ENCODE measurements at places on chromosomes 2 and 18.

- DNase-seq, result no peak
These were observed 14.6 kb downstream of the RAB31 start for GRCh38 chr18:9722691-9723090.

DNA sequence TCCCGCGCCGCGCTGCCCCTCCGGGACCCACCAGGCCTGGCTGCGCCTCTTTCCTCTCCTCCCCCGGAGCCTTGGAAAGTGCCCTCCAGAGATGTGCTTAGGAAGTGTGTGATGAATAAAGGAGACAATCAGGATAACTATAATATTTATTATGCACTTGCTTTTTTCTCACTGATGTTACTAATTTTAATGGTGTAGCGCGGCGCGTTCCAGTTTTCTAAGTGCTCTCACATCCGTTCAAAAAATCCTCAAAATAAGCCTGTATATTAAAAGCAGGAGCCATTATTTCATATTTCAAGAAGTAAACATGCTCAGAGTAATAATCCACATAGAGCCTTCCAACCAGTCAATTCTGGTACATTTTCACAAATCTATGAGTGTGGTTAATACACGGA is 941 bp upstream of the MPPE1 start:
- DNase-seq, result no peak

- DNase-seq, result no peak
These were observed 134.1 kb upstream of the CXCR4 start for GRCh38 chr2:136251885-136252585.

GRCh38 chr2:240559286-240559685 is 871 bp upstream of the DUSP28 start:
- no peak for DNase-seq

DNA sequence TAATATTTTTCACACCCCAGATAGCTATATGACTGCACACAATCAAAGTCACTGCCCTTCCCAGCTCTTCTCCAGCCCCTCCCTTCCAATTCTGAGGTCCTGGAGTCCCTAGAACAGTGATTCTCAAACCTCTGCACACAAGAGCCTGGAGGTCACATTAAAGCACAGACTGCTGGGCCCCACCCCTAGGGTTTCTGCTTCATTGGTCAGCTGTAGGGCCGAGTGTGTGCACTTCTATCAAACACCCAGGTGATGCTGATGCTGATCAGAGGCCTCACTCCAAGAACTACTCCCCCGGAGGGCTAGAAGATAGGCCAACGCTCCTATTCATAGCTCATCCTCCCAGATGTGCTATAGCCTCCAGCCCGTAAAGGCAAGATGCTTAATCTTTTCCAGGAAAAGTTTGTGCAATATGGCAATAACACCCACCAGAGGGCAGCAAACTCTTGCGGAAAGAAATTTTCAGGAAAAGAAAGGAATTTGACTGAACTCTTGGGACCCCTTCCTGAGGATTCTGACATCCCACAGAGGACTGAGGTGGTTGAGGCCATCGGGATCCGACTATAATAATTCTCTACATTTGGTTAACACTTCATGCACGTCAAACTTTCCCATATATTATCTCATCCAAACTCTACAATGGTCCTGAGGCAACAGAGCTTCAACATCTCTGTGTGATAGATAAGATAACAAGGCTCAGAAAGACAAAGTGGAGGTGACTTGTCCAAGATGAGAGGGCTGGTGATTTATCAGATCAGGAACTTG is 194.2 kb upstream of the PKDCC start:
- DNase-seq, result no peak

DNA sequence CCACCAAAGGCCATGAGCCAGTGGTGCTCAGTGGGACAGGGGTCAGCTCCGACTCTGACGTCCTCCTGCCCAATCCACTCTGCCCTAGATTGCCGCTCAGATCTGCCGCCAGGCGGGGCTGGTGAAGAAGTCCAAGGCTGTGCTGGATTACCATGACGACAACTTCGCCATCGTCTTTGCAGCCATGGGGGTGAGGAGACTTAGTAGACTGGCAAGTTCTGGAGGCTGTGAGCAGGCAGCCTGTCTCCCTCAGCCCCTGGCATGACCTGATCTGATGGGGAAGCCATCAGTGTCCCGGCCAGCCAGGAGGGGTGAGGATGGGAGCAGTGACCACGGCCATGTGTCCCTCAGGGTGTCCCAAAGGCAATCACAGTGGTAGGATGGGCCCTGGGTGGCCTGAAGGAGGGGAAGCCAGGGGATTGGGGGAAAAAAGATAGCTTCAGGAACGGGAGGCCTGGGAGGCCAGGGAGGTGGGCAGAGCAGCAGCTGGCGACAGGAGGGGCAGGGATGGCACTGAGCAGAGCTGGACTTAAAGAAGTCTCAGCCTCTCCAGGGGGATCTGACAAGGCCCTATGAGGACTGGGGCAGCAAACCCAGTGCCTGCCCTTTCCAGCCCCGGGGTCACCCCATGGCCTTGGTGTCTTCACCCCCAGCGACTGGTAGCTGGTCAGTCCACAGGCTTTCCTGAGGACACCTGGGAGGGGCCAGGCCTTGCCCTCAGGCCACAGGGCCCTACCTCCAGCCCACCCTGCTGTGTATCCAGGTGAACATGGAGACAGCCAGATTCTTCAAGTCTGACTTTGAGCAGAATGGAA is 17.4 kb upstream of the ANKRD53 start:
- no peak for DNase-seq

- DNase-seq, result no peak
These were observed 153.1 kb downstream of the INO80D start for GRCh38 chr2:205932861-205933260.

DNA sequence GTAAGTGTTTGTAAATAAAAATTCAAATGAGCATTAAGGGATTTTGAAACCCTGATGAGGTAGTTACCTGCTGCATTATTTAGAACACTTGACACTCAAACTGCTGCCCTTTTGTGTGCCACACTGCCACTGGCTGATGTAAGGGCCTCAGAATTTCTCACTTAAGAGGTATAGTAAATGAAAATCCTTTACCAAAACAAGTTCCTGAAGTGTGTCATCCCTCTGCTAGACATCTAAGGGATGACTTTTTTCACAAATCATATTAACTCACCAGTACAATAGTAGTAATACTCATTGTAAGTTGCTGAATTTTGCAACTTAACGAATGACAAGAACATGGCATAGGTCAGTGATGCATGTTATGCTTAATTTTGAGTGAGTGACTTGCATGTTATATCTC is 274.9 kb upstream of the UBE2E3 start:
- DNase-seq, result no peak

- no peak for DNase-seq
These were observed 1419.1 kb upstream of the NXPH2 start for GRCh38 chr2:140199312-140199711.

DNA sequence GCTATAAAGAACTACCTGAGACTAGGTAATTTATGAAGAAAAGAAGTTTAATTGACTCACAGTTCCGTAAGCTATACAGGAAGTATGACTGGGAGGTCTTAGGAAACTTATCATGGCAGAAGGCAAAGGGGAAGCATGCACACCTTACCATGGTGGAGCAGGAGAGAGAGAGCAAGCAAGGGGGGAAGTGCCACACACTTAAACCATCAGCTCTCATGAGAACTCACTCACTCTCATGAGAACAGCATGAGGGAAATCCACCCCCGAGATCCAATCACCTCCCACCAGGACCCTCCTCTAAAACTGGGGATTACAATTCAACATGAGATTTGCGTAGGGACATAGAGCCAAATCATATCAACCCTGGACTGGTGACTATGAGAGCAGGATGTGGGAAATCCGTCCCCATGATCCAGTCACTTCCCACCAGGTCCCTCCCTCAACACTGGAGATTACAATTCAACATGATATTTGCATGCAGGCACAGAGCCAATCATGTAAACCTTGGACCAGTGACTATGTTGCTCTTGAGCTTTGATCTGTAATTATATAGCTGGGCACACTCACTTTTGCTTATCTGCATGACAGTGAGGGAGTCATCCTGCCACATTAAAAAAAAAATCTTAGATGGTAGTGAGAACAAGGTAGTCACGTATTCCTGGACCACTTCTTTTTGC is 12.9 kb downstream of the ADAM23 start:
- DNase-seq, result no peak

GRCh38 chr2:27379836-27380625 is 503 bp downstream of the ZNF513 start:
- DNase-seq, result no peak

GRCh38 chr2:70473101-70473722 is 80.4 kb downstream of the TGFA start:
- DNase-seq, result no peak

DNA sequence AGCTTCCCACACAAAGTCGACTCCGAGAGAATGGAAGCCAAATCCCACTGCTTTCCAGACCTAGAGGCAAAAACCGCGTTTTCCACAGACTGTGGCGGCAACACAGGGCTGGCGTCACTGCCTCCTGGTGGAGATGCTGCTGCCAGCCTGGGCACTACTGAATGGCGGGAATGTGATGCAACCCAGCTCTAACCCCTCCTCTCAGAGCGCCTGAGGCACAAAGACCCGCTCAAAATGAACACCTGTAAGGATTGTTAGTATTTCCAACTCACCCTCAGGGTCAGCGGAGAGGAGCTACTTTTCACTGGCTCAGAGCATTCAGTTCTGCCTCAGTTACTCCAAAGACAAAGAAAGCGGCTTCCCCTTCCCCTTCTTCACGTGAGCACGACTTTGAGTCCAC is 548.0 kb upstream of the SALL3 start:
- no peak for DNase-seq

- DNase-seq, result no peak
These were observed 53.7 kb downstream of the THUMPD2 start for GRCh38 chr2:39725401-39725800.

DNA sequence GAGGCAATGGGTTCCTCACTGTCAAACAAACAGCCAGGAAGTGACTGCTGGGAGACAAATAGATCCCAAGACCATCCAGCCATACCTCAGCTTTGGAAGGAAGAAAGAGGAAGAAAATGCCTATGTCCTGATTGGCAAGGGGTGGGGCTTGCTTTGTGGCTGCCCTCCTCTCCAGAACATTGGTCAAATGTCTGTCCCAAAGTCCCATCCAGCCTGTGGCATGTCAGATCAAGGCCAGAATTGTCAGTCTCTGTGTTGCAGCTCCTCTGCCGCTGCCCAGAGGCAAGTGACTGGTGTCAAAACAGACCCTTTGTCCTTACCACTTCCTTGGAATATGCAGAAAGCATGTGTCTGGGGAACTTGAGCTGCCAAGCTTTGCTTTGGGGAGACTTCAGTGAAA is 63.0 kb upstream of the SMAD2 start:
- no peak for DNase-seq

- DNase-seq, result no peak
These were observed 378.4 kb upstream of the HNRNPA3 start for GRCh38 chr2:176834226-176834625.

GRCh38 chr2:153823880-153824279 is 47.8 kb upstream of the GALNT13 start:
- DNase-seq, result no peak

GRCh38 chr2:223759569-223760430 is 77.6 kb downstream of the AP1S3 start:
- no peak for DNase-seq

GRCh38 chr18:21656402-21656801 is 44.3 kb downstream of the SNRPD1 start:
- DNase-seq, result no peak

DNA sequence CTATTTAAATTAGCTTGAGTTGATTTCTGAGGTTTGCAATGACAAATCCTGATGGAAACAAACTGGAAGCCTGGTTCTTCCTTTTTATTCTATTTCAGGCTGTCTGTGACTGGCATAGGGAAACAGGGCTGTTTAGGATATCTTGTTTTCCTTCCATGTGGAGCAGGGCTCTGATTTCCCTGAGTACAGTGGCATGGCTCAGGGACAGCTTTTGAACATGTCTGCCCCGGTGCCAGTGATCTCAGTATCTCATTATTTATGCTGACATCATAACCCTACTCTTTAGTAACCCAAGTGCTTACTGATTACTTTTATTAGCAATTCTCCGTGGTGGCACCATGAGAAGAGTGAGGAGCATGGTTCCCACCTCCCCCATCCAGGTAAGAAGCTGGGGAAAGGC is 720.3 kb downstream of the GALR1 start:
- no peak for DNase-seq

DNA sequence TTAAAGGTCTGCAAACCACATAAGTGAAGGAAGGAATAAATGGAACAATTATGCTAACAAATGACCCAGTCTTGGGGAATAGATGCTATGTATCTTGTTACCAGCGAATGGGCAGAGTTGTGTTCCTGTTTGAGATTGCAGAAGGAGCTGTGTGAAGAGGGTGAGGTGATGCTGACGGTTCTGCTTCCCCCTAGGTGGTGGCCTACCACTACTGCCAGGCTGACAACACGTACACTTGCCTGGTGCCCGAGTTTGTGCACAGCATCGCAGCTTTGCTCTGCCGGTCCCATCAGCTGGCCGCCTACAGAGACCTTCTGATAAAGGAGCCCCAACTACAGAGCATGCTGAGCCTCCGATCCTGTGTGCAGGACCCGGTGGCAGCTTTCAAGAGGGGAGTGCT is 111.7 kb downstream of the WDSUB1 start:
- no peak for DNase-seq

DNA sequence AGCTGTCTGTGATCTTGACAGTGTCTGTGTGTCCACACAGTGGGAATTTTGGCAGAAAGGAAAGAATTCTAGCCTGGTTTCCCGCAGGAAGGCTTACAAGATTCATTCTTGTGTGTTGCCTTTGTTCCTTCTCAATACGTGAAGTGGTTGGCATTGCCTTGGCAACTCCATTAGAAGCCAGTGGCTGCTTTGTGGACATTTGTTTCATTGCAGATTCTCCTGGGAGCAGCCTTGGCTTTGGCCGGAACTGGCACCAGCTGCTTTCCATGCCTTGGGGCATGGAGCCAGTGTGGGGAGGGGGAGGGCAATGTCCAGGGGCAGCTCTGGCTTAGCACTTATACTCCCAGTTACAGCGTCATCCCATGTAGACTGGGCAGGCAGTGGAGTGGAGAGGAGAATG is 39.4 kb downstream of the KIF5C start:
- DNase-seq, result no peak

Measured in cortex of kidney (tissue), 1 donor.